ENCODE measurements at places on chromosomes 12 and 14. TPM values are rescaled to one million over a fixed set of nuclear protein-coding genes. Genes with fewer than 3 reads are reported as not detected.
A peak's percentile ranks its signal among the peaks of the same experiment; 100 is the strongest.

GRCh38 chr12:26627335-26627734, 205.7 kb downstream of the ITPR2 start:
- no peaks in the 10 kb centered on the region for H3K4me1 ChIP-seq
- no peak overlapping the region for H3K4me3 ChIP-seq
- no peak for DNase-seq
- H3K27ac ChIP-seq: no peak overlapping the region

- peak overlapping the region; percentile 94 for H3K4me3 ChIP-seq
- H3K27ac ChIP-seq: peak overlapping the region; percentile 91
Observed at GRCh38 chr14:96503306-96503679, 1.1 kb downstream of the PAPOLA start.

GRCh38 chr12:96585977-96586376, 96.6 kb downstream of the CFAP54 start:
- no peak overlapping the region for H3K4me3 ChIP-seq
- DNase-seq: peak; percentile 15
- H3K36me3 ChIP-seq: no peaks in the 10 kb centered on the region
- H3K4me1 ChIP-seq: no peaks in the 10 kb centered on the region
- H3K27ac ChIP-seq: no peak overlapping the region

- no peak overlapping the region for H3K4me3 ChIP-seq
- no peak for DNase-seq
- H3K36me3 ChIP-seq: no peaks in the 10 kb centered on the region
Observed at GRCh38 chr14:94539181-94539580, 22.1 kb upstream of the SERPINA4 start.

GRCh38 chr12:131829791-131830334, 1.7 kb downstream of the MMP17 start:
- H3K4me1 ChIP-seq: no peaks in the 10 kb centered on the region
- no peak overlapping the region for H3K27ac ChIP-seq
- no peaks in the 10 kb centered on the region for H3K27me3 ChIP-seq
- H3K4me3 ChIP-seq: no peak overlapping the region
- DNase-seq: no peak
- no peaks in the 10 kb centered on the region for H3K36me3 ChIP-seq

DNA sequence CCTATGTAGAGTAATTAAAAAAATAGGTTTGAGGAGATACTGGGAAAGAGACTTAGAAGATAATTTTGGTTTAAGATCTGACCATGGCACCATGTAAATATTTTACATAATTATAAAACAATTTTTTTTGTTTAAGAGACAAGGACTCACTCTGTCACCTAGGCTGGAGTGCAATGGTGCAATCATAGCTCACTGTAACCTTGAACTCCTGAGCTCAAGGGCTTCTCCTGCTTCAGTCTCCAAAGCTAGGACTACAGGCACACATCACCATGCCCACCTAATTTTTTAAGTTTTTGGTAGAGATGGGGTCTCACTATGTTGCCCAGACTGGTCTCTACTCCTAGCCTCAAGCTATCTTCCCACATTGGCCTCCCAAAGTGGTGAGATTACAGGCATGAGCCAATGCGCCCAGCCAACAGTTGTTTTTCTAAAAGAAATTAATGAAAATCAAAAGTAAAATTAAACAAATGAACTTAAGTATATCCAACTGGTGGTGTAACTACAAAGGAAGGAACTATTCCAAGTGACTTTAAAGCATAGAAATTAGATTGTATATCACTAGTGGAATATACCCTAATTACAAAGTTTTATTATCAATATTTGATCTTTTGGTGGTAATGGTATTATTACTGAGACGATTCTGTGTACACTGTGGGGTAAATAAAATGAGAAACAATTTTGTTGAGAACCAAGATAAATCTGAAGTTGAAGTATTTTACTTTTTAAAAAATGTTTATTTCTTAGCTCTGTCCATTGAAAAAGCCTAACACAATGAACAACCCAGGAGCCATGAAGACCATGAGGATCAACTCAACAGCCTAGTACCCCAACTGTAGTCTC, 29.1 kb downstream of the COCH start:
- DNase-seq: no peak
- H3K4me3 ChIP-seq: no peak overlapping the region
- H3K4me1 ChIP-seq: no peaks in the 10 kb centered on the region
- no peaks in the 10 kb centered on the region for H3K27me3 ChIP-seq

- H3K27ac ChIP-seq: no peak overlapping the region
- no peaks in the 10 kb centered on the region for H3K36me3 ChIP-seq
- H3K4me3 ChIP-seq: no peak overlapping the region
- DNase-seq: no peak
- H3K27me3 ChIP-seq: peaks cover 19% of the 10 kb centered on the region
Observed at GRCh38 chr12:112796067-112796466, 4.5 kb downstream of the RPH3A start.

DNA sequence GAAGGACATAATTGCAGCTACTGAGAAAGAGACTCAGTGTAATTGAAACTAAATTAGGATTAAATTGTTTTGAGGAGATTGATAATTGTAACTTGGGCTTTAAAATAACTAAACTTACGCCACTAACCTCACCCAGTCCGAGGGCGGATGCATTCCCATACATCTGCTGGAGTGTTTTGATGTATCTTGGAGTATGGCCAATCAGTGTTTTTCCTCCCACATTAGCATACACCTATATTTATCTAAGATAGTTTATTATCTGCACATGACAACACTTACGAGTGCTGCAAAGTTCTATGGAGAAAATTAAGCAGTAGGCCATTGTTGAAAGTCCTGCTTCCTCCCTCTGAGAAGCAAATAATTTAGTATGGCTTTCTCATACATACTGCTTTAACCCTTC, 184.7 kb upstream of the PLEKHG7 start:
- no peaks in the 10 kb centered on the region for H3K27me3 ChIP-seq
- H3K4me1 ChIP-seq: no peaks in the 10 kb centered on the region
- H3K4me3 ChIP-seq: no peak overlapping the region
- H3K36me3 ChIP-seq: no peaks in the 10 kb centered on the region

- no peak overlapping the region for H3K4me3 ChIP-seq
- H3K27ac ChIP-seq: no peak overlapping the region
- no peak for DNase-seq
- no peaks in the 10 kb centered on the region for H3K4me1 ChIP-seq
- H3K27me3 ChIP-seq: no peaks in the 10 kb centered on the region
Observed at GRCh38 chr12:64739778-64740177, 19.4 kb downstream of the GNS start.

Gene DHH
- total RNA-seq: 1.3 TPM

Data from lung (tissue), 17 donors.